ENCODE measurements at places on chromosomes 11 and 22.

DNA sequence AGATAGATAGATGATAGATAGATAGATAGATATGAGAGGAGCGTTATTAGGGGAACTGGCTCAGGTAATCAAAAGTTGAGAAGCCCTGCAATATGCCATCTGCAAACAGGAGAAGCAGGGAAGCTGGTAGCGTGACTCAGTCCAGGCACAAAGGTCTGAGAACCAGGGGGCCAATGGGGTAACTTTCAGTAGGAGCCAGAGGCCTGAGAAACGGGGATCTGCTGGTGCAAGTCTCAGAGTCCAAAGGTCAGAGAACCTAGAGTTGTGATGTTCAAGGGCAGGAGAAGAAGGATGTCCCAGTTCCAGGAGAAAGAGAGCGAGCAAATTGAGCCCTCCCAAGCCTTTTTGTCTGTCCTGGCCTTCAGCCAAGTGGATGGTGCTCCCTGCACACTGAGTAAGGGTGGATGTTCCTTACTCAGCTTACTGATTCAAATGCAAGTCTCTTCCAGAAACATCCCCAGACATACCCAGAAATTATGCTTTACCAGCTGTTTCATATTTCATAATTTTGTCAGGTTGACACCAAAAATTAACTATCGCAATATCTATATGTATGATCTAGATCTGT is 87.8 kb upstream of the SLC22A12 start:
- DNase-seq: no peak

GRCh38 chr22:40348025-40348658 is 1.8 kb downstream of the ADSL start:
- peak; percentile 85 for DNase-seq

GRCh38 chr11:62680825-62681240 is 2.0 kb upstream of the UBXN1 start:
- no peak for DNase-seq

GRCh38 chr22:17133137-17133536 is 12.0 kb upstream of the TMEM121B start:
- DNase-seq: no peak
